ENCODE measurements at places on chromosomes 5 and 9. TPM values are rescaled to one million over a fixed set of nuclear protein-coding genes. Genes with fewer than 3 reads are reported as not detected.

IFNA17 gene
- not detected for polyA plus RNA-seq

ELAVL2 gene
- polyA plus RNA-seq = 1.6 TPM

DNA sequence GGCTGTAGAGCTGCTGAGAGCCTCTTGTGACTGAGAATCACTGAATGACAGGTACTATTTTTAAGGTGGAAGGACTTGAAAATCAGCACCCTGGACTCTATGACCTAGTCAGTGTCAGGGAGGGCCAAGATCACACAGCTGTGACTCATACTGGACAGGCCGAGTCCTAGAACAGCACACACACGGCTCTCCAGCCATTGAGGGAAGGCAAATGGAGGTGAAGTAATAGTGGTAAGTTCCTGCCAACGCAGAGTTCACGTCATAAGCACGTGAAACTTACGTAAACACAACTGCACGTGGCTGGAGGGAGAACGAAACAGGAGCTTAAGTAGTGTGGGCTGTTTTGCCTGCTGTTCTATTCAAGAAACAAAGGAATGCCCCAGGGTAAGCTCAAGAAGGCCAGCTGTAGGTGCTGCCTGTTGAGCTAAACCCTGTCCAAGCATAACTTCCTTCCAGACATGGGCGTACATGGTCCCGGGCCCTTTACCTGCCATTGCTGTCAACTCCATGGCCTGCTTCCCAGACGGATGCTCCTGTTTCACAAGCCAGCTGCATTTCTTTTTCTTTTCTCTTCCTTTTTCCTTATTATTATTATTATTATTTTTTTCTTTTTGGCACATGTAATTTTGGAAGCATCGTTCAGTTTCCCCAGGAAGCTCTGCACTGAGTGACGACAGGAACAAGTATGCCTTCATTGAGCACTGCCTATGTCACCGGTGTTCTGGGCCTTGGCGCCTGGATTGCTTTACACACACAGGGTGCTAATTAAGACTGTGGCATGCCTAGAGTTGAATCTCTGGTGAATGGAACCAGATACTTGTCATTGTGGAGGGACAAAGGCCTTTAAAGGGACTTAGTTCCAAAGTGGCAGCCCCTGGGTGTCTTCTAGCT is 10.2 kb upstream of the LCP2 start:
- peak; percentile 23 for DNase-seq

DNA sequence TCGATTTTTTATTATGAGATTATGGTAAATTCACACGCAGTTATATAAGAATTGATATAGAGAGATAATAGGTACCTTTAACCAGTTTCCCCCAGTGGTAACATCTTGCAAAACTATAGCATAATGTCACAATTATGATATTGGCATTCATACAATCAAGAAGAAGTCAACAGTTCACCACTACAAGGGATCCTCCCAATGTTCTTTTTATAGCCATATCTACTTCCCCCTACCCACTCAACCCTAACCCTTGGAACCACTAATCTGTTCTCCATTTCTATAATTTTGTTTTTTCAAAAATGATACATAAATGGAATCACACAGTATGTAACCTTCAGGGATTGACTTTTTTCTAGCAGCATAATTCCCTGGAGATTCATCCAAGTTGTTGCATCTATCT is 9.8 kb downstream of the ACTL7B start:
- no peak for DNase-seq

DNA sequence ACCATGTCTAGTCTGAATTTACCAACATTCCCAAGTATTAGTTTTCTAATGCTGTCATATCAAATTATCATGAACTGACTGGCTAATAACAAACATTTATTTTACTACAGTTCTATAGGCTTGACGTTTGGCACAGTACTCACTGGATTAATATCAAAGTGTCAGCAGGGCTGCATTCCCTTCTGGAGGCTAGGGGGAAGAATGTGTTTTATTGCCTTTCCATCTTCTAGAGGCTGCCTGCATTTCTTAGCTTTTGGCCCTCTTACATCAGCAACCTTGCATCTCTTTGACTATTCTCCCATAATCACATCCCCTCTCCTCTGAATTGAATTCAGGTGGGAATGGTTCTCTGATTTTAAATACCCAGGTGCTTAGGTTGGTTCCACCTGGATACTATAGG is 84.7 kb downstream of the EDIL3 start:
- DNase-seq = no peak

DNA sequence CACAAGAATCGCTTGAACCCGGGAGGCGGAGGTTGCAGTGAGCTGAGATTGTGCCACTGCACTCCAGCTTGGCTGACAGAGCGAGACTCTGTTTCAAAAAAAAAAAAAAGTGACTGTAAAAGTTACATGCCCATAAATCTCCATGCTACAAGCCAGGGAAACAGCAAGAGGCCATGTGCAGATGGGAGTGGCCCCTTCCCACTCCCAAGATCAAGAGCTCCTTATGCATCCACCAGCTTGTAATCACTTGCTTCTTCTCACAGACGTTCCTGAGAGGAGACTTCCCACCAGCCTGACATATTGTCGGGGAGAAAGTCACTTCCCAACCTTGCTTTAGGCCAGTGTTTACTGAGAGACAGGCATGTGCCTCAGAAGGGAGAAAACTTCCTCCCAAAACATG is 45.6 kb upstream of the N4BP3 start:
- DNase-seq = no peak

DNA sequence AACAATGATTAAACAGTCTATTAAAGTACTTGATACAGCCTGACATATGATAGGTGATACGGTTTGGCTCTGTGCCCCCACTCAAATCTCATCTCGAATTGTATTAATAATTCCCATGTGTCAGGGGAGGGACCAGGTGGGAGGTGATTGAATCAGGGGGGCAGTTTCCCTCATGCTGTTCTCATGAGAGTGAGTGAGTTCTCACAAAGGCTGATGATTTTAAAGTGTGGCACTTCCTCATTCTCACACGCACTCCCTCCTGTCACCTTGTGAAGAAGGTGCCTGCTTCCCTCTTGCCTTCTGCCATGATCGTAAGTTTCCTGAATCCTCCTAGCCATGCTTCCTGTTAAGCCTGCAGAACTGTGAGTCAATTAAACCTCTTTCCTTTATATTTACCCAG is 40.1 kb upstream of the TARS1 start:
- DNase-seq = no peak
